Mesenteric fat pad (tissue), 1 donor: ENCODE measurements at places on chromosomes 12 and 14.

DNA sequence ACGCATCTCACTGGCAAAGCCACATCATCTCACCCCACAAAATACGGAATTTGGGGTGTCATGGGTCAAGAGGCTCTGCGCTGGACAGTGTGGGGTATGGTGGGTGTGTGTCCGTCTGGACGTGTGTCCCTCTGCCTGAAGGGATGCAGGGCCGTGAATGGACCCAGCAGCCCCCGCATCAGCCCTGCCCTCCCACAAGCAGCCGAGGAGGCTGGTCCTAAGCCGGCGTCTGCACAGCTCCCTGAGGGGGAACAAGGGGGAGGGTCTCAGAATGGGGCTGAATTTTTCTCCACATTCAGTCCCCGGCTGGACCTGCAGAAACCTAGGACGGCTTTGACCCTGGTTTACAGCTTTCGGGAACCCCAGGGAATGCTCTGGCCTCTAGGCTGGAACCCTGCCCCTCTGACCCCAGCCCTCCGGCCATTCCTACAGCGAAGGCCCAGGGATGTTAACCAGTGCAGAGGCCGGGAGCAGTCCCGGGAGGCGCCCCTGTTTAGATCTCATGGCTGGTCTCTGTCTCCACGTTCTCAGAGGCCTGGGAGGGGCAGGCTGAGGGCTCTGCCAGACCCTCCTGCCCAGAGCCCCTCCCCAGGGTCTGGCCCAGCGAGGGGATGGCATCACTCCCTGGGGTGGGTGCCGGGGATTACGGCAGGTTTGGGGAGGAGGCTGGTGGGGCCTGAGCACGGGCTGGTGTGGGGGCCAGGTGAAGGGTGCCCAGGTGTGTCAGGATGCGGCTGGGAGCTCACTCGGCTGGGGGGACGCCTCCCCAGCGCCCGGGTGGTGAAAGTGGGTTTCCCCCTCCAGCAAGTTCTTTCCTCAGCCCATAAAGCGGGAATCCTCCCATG lies 156.5 kb upstream of the C14orf180 start:
- DNase-seq = peak; percentile 79

DNA sequence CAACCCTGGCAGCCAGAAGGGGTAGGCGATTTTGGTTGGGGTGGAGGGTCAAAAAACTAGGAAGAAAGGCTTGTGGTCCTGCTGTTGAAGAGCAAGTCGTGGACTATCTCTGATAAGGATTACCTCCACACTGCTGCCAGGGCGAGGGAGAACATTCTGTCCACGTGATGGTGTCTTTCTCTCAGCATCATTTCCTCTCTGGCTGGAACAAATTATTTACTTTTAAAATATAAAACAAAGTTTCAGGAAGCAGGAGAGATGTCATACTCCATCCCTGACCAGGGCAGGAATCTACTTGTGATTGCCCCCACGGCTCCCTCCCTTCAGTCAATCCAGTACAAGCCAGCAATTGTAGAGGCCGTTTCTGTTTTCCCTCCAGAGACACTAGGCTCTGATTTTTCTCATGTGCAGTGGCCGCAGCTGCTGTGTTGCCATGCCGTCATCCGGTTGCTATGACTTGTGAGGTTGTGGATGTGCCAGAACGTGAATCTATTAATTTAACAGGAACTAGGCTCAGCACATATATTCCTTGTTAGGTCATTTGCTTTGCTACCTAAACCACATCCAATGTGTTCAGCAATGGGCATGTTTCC lies 61.5 kb upstream of the PTGR2 start:
- peak; percentile 86 for DNase-seq

- DNase-seq = no peak
Observed at GRCh38 chr12:49891476-49891875, 12.2 kb downstream of the FAIM2 start.

- DNase-seq = no peak
Observed at GRCh38 chr12:46661110-46661845, 164.5 kb downstream of the SLC38A4 start.

DNA sequence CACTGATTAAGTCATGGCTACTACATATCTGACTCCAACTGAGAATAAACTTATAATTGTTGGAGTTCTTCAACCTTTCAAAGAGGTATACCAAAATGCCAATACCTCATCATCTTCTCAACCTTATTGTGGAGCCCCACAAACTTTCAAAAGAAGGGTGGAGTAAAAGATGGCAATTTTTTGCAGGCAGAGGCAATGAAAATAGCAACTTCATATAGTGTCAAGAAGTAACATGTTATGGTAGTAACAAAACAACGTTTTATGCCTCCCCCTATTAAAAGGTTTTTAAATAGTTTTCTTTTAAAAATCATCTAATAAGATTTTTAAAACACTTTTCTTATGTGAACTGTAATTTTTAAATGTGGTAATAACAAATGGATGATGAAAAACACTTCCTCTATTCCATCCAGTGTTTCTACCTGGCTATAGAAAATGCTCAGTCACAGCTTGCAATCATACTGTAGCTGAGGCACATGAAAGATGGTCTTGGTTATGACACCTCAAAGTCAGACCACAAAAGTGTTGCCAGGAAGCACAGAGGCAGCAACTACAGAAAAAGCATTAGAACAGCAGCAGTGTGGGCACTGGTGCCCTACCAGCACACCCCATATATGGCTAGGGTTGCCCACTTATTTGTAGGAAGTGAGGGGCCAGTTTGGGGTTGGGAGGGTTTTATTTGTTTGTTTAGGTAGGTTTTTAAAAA lies 7.0 kb downstream of the PPP1R12A start:
- no peak for DNase-seq

GRCh38 chr14:34363733-34364134 lies 98.3 kb downstream of the SPTSSA start:
- DNase-seq = no peak

GRCh38 chr14:64541261-64541971 lies 875 bp downstream of the HSPA2 start:
- no peak for DNase-seq

- no peak for DNase-seq
Observed at GRCh38 chr14:26293909-26294308, 303.9 kb downstream of the NOVA1 start.

- no peak for DNase-seq
Observed at GRCh38 chr12:127438512-127439244, 828.3 kb upstream of the TMEM132C start.

DNA sequence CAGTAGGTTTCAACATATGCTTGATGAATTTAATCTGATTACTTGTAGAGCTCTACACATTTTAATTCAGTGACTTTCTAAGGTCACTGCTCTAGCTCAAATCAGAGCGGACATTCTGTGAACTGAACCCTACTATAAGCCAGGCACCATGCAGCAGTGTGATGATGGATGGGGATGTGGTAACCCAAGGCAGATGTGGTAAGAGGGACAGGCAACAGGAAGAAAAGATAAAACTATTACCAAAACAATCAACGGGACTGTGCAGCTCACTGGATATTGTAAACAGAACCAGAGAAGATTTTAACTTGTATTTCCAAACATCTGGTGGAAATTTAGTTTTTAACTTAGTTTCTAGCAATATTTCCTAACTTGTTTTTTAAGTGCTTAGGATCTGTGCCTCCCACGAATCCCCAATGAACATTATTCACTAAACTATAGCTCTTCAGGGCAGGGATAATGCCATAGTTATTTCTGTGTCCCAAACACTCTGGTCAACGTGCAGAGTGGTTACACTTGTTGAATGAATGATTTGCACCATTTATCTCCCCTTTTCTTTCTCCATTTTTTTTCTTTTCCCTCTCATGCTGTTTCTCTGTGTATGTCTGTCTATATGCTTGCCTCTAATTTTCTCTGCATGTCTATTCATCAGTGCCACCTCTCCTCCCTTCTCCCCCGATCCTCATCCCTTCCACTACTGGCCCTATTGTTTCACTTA lies 3.0 kb downstream of the ERO1A start:
- DNase-seq = no peak

DNA sequence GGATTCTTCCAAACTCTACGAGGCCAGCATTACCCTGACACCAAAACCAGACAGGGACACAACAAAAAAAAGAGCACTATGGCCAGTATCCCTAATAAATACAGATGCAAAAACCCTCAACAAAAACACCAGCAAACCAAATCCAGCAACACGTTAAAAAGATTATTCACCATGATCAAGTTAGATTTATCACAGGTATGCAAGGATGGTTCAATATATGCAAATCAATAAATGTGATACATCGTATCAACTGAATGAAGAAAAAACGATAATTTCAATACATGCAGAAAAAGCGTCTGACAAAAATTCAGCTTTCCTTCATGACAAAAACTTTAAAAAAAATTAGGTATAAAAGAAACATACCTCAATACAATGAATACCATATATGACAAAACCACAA lies 99.9 kb downstream of the CEP83 start:
- no peak for DNase-seq

GRCh38 chr12:2064071-2064507 lies 11.3 kb downstream of the CACNA1C start:
- no peak for DNase-seq

- DNase-seq = no peak
Observed at GRCh38 chr12:104048811-104049210, 1.2 kb downstream of the GLT8D2 start.
